ENCODE measurements at places on chromosomes 5 and 9.

DNA sequence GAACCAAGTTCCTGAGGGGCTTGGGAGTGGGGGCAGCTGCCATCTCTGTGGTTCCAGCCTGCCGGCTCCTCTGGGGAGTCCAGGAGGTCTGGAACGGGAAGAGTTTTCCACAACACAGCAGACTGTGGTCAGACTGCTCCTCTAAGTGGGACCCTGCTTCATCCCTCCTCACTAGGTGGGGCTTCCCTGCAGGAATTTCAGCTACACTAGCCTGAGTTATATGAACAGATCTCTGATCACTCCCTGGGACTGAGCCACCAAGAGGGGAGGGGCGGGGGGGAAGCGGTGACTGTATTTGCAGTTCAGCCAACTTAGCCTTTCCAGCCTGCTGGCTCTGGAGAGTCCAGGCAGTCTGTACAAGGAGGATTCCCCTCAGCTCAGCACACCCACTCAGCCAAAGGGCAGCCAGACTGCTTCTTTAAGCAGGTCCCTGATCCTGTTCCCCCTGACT, 19.4 kb downstream of the DTWD2 start:
- DNase-seq: peak; percentile 59

DNA sequence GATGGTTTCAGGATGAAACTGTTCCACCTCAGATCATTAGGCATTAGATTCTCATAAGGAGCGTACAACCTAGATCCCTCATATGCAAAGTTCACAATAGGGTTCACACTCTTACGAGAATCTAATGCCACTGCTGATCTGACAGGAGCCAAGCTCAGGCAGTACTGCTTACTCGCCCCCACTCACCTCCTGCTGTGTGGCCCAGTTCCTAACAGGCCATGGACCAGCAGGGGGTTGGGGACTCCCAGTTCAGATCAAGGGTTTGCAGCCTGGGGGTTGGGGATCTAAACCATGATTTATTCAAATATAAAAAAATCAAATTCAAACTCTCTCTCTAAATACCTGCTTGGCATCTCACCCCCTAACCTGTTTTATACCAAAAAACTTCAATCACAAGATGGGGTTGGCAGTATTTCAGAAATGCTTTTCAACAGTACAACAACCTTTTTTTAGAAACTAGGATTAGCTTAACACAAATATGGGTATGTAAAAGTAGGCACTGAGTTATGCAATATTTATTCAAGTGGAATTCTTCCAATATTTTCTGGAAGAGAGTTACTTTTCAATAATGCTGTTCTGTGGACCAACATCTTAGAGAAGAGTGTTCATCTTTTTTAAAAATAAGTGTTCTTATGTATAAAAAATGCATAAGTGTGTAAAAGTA, 30.1 kb upstream of the SLC12A2 start:
- no peak for DNase-seq

DNA sequence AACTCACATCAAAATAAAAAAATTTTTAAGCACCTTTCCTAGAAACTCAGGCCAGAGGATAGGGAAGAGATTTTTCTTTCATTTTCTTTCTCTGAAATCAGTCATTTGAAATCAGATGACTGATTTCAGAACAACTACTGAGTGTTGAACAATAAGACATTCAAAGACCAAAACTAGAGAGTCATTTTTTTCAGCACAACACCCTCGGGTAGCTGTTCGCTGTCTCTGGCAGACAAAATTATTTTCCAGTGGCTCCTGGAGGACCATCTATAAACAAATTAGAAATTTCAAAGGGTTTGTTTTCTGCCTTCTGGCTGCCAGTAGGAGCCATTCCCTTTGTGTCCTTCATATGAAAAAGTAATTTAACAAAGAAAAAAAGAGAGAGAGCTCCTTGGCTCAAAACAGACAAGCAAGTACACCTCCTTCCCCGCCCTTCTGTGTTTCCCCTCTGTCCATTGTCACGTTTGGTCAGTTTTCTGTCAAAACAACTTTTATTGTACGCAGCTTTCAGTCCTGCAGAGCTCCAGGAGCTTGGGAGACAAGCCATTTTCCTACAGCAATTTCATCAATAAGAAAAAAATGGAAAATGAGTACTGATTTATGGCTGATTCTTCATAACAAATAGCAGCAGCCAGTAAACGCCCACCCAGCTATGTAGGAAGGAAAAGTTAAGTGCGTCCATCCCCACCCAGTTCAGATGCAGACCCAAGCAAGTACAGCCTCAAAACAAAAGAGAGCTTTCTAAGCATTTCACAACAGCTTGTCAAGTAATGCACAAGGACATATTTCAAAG, 405.2 kb downstream of the ZNF608 start:
- no peak for DNase-seq

GRCh38 chr5:180807046-180807445, 4.4 kb upstream of the MGAT1 start:
- DNase-seq: no peak

DNA sequence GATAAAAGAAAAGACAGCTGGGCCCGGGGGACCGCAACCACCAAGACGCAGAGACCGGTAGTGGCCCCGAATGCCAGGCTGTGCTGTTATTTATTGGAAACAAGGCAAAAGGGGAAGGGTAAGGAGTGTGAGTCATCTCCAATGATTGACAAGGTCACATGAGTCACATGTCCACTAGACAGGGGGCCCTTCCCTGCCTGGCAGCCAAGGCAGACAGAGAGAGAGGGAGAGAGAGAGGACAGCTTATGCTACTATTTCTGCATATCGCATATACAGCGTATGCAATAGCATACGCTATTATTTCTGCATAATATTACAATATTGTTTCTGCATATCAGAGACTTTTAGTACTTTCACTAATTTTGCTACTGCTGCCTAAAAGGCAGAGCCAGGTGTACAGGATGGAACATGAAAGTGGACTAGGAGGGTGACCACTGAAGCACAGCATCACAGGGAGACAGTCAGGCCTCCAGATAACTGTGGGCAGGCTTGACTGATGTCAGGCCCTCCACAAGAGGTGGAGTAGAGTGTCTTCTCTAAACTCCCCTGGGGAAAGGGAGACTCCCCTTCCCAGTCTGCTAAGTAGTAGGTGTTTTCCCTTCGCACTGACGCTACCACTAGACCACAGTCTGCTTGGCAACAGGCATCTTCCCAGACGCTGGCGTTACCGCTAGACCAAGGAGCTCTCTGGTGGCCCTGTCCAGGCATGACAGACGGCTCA, 50.3 kb downstream of the RFX3 start:
- peak; percentile 18 for DNase-seq

GRCh38 chr9:129930743-129931142, 95.5 kb downstream of the USP20 start:
- peak; percentile 10 for DNase-seq

DNA sequence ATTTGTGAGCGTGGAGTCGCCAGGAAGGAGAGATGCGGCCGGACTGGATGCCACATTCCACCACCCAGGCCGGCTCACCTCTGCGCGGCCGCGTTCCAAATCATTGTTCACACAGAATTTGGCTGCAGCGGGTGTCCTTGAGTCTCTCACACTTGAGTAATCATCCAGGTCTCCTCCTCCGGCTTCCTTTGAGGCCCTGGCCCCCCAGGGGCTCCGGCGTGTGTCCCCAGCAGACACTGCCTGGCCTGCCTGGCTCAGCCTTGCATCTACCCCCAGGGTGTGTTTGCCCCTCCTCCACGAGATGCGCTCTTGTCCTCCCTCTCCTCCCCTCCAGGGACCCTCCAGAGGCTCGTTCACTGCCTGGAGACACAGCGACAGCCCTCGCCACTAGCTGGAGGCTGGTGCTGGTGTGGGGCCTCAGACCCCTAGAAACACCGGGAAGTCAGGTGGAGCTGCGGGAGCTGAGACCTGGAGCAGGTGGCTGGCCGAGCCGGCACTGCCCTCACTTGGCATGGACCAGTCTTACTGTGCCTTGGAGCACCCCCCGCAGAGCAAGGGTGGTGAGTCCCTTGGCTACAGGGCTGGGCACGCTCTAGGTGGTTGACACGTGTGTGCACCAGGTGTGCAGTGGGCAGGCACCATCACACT, 7.0 kb upstream of the SLC9A3 start:
- DNase-seq: peak; percentile 37

- DNase-seq: peak; percentile 26
Observed at GRCh38 chr5:143986516-143987212, 174.7 kb downstream of the HMHB1 start.

DNA sequence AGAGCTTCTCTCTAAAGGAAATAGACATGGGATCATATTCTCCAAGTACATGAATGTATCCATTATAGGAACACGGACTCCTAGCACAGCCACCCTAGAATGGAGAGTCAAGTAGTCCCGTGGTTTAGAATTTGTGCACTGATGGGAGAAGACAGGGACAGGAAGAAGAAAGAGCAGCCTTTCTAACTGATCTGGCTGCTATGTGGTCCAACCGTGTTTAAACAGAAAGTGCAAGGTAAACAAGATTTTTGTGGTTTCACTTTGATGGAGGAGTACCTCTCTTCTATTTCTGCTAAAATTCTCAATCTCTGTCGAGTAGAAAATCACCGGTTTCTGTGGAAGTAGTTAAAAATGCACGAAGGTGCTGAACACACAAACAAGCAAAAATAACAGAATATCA, 171.3 kb downstream of the ST8SIA4 start:
- DNase-seq: no peak

- peak; percentile 79 for DNase-seq
Observed at GRCh38 chr9:976258-976942, at the start of gene DMRT3. DMRT3 (plus strand) TSS chr9:976655; CDS start chr9:977002, 347 bp downstream.

- no peak for DNase-seq
Observed at GRCh38 chr5:89556215-89556913, 673.4 kb upstream of the MEF2C start.

Data from mesendoderm (in vitro differentiated cells).